ENCODE measurements at places on chromosomes 11 and 22.

- DNase-seq: peak; percentile 69
Measured at GRCh38 chr22:23750714-23751440, at the start of gene ZNF70. ZNF70 (minus strand) TSS chr22:23751112; CDS start chr22:23745140, 5,972 bp downstream.

- DNase-seq: no peak
Measured at GRCh38 chr11:6598555-6598954, 4.9 kb downstream of the RRP8 start.

DNA sequence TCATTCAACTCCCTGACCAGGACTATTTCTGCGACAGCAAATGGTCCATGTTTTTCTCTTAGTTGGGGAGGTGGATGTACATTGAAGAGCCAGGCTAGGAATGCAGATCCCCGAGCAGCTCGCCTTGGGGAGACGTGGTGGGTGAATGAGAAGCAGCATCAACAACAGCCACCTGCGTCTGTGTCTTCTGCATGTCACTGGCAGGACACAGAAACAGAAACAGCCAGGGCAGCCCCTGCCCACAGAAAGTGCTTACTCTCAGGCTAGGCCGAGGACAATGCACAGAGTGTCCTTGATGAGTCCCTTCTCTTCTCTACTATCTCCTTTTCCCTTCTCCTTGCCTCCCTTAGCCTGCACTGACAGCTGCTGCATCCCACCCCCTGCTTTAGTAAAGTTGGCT, 541.9 kb upstream of the CADM1 start:
- no peak for DNase-seq

- DNase-seq: no peak
Measured at GRCh38 chr11:43992183-43992582, 49.7 kb downstream of the C11orf96 start.

DNA sequence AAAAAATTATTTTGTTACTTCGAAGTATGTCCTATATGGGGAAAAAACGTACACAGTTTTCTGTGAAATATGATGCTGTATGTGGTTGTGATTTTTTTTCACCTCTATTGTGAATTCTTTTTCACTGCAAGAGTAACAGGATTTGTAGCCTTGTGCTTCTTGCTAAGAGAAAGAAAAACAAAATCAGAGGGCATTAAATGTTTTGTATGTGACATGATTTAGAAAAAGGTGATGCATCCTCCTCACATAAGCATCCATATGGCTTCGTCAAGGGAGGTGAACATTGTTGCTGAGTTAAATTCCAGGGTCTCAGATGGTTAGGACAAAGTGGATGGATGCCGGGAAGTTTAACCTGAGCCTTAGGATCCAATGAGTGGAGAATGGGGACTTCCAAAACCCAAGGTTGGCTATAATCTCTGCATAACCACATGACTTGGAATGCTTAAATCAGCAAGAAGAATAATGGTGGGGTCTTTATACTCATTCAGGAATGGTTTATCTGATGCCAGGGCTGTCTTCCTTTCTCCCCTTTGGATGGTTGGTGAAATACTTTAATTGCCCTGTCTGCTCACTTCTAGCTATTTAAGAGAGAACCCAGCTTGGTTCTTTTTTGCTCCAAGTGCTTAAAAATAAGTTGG, 38.3 kb downstream of the EHF start:
- no peak for DNase-seq

DNA sequence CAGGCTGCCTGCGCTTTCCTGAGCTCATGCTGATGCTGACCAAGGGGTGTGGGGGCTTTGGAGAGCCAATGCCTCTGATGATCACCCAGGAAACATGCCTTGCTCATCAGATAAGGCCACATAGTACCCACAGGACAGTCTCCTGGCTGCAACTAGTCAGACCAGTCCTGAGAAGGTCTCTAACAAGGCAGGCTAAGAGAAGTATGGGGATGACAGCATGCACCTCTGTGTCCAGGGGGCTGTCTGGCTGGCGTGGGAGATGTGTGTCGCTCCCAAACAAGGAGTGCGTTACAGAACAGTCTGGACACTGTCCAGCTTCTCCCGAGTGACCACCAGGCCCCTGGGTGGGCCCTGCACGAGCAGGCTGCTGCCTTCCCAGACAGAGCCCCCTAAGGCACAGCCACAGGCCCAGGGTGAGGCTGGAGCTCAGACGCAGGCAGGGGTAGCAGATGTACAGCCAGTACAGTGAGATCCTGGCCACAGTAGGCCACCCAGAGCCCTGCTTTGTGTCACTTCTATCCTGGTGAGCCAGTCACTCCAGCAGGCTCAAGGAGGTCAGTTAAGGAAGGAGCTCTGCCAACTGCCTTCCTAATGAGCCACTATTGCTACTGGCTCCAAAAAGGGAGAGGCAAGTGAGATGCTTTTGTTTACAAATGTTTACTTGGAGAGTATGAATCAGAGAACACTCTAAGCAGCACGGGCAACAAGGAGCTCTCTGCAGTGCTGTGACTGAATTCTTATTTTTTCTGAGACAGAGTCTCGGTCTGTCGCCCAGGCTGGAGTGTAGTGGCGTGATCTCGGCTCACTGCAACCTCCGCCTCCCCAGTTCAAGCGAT, 66.0 kb upstream of the CLTCL1 start:
- no peak for DNase-seq

- DNase-seq: no peak
Measured at GRCh38 chr11:120702656-120703055, 191.1 kb downstream of the GRIK4 start.

DNA sequence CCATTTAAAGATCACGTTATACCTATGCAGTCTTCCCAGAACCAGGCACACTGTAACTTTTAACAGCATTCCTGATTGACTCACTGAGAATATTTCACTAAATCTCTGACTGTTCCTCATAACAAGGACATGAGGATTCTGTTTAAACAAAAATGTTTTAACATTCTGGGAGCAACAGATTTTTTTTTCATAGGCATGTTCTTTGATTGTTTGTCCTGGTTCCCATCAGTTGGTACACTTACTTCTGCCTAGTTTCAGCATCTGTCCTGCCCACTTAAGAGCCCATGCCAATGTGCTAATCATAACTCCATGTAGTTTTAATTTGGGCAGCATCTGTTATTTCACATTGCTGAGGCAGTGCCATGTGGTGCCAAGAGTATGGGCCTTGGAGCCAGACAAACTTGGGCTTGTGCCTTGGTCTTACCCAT, 138.5 kb upstream of the CTSC start:
- DNase-seq: no peak

- DNase-seq: no peak
Measured at GRCh38 chr11:18071098-18071705, 25.1 kb upstream of the TPH1 start.

- no peak for DNase-seq
Measured at GRCh38 chr11:45110562-45110961, 35.9 kb upstream of the PRDM11 start.

DNA sequence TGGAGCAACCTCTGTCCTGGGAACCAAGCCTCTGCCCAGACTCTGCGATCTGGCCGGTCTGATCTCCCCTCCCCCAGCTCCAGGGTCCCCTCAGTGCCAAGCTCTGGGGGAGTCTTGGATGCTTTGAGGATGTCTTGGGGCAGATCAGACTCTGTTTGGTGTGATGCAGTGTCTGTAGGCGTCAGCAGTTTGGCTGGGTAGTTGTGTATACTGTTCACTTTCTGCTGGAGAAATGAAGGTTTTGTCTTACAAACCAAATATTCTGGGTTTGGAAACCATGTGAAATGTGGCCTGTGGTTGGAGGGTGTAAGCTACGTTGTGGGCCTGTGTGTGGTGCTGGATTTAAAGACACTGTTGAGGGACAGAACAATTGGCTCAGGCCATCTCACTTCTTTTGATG, 4.6 kb downstream of the INSC start:
- no peak for DNase-seq

DNA sequence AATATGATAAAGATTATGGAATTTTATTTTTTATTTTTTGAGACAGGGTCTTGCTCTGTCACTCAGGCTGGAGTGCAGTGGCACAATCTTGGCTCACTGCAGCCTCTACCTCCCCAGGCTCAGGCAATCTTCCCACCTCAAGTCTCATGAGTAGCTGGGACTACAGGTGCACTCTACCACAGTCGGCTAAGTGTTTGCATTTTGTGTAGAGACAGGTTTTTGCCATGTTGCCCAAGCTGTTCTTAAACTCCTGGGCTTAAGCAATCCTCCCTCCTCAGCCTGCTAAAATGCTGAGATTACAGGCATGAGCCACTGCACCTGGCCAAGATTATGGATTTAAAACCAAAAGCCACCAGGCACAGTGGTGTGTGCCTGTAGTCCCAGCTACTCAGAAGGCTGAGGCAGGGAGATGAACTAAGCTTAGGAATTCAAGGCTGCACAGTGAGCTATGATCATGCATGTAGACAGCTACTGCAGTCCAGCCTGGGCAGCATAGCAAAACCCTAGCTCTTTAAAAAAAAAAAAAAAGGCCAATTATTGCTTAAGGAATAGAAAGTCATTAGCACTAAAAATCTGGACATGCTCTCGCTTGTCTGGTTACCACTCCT, 20.2 kb upstream of the CCND1 start:
- DNase-seq: no peak

GRCh38 chr11:47104261-47104950, 72.3 kb downstream of the ARFGAP2 start:
- DNase-seq: no peak

GRCh38 chr11:116558504-116559211, 214.1 kb downstream of the BUD13 start:
- DNase-seq: no peak

DNA sequence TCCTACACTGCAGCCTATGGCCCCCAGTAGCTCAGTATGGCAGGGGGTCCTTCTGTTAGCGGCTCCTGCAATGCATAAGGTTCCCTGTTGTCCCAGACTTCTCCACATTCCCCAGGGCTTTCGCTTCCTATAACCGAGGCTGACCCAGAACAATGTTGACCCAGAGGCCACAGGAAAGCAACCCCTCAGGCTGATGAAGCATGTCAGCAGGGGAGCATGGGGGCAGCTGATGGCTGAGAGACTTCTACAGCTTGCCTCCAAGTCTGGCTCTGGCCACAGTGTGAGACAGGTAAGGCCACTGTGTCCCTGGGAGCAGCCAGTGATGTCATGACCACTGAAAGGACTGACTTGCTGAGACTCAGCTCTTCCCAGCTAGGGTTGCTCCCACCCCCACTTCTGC, 12.5 kb upstream of the PPFIBP2 start:
- DNase-seq: no peak

- DNase-seq: no peak
Measured at GRCh38 chr11:115606498-115607220, 102.4 kb upstream of the CADM1 start.

- no peak for DNase-seq
Measured at GRCh38 chr11:45041596-45041995, 90.9 kb upstream of the TP53I11 start.

- DNase-seq: no peak
Measured at GRCh38 chr11:33291004-33291777, 34.0 kb downstream of the HIPK3 start.

DNA sequence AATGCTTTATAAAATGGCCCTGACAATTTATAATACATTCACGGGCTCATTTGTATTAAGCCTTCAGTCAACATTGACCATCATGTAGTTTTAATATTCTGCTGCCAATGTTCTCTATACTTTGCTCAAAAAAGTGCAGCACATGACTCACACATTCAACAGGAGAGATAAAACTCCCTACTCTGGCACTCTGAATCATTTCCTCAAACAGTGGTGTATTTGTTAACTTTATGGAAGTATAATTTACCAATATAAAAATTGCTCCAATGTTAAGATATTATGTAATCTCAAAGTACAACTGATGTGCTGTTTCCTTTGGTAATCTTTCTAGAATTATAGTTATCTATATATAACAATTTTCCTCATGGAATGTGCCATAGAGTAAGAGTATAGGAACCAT, 39.9 kb downstream of the MAML2 start:
- DNase-seq: no peak

DNA sequence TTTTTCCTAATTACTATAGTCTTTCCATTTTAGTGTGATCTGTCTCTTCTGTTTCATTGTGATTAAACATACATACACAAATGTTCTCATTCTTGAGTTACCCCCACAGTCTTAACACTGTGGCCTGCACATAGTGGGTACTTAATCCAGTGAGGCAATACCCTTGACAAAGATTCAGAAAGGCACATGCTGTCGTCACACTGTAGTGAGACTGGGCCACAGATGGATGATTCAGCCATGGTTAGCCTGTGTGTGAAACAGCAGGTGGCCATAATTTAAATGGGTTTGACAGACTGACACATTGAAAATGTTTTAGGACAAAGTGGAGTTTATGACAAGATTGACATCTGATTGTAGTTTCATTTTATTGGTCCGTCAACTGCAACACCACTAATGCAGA, 313.1 kb downstream of the C11orf87 start:
- DNase-seq: no peak

DNA sequence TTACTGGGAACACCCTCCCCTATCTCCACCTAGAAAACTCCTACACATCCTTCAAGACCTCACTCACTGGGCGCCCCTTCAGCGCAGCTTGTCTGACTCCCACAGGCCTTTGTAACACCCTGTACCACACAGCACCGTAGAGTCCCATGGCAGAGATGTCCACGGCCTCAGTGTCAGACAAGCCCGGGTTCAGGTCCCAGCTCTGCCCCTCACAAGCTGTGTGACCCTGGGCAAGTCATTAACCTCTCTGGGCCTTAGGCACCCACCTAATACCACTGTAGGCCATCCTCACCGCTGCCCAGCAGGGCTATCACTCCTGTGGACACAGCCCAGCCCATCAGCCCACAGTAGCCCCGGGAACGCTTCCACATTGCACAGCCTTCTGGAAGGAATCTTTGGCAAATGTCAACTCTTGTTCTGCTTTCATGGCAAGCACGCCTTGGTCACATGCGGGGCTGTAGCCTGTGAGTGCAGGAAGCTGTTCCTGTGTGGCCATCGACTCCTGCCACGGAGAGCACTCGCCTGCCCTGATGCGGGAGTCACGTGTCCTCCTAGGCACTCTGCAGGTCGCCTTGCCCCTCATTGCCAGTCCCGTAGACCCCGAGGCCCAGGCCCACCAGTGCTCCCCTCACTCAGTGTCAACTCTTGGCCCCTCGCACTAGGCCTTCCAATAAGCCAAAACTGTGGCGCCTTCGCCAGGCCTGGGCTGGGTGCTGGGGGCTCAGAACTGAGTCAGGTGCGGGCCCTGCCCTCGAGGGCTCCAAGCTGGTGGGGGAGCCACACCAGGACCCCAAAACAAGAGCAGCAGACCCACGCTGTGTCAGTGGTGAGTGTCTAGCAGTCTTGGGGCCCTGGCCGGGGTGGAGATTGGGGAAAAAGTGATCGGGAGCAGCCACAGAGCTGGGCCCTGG, 32.9 kb upstream of the RFPL3 start:
- no peak for DNase-seq

DNA sequence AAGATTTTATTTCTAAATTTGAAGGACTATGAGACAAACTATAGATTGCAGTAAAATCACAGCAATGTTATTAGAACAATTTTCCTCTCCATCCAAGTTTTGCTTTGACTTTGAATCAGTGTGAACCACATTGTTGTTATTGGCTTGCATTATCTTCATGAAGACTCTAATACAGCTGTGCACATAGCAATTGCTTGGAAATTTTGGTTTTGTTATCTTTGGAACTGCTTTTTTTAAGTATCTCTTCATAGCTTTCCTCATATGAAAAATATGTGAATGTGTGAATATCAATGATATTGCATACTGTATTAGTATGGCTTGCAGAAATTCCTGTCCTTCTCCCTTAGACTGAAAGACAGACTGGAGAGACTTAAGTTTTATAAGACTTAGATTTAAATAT, 666.6 kb downstream of the LUZP2 start:
- DNase-seq: no peak

GRCh38 chr22:39514373-39514973, 5.9 kb upstream of the ATF4 start:
- peak; percentile 46 for DNase-seq

- DNase-seq: no peak
Measured at GRCh38 chr11:9719566-9720289, 55.9 kb downstream of the SWAP70 start.
